ENCODE measurements at places on chromosomes 7 and 10.
A peak's percentile ranks its signal among the peaks of the same experiment; 100 is the strongest.

- DNase-seq: peak; percentile 85
Observed at GRCh38 chr10:1056326-1057105, at the start of gene WDR37. Gene WDR37 (plus strand): TSS chr10:1056385. CDS start chr10:1072156, 15,771 bp downstream.

- no peak for DNase-seq
Observed at GRCh38 chr10:102001435-102002068, 54.4 kb downstream of the ARMH3 start.

- no peak for DNase-seq
Observed at GRCh38 chr7:21983056-21983455, 37.4 kb upstream of the CDCA7L start.

- DNase-seq: no peak
Observed at GRCh38 chr7:133556048-133556447, 303.2 kb downstream of the EXOC4 start.

DNA sequence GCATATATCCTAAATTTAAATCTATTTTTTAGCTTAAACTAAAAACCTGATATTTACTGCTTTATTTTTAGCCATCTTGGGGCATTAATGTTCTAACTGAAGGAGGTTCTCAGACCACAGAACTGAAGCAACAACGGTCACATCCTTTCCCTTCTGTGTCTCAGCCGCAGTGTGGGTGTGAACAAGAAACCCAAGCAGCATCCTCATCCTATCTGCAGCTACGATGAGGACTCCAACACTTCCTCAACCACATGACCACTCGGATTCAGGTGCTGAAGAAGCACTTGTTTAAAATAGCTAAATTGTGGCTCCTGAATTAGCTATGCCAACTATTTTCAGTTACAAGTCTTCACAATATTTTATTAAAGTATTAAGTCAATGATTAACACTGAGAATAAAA, 5.3 kb downstream of the ESYT2 start:
- DNase-seq: no peak

GRCh38 chr7:105199386-105199785, 185.4 kb downstream of the KMT2E start:
- DNase-seq: no peak

- DNase-seq: no peak
Observed at GRCh38 chr7:155652156-155653114, 8.0 kb downstream of the RBM33 start.

GRCh38 chr10:70190581-70190980, 20.3 kb upstream of the SAR1A start:
- DNase-seq: no peak

- no peak for DNase-seq
Observed at GRCh38 chr7:20598459-20599309, 16.8 kb upstream of the ABCB5 start.

- DNase-seq: no peak
Observed at GRCh38 chr10:13909516-13910258, 322.9 kb downstream of the PRPF18 start.

DNA sequence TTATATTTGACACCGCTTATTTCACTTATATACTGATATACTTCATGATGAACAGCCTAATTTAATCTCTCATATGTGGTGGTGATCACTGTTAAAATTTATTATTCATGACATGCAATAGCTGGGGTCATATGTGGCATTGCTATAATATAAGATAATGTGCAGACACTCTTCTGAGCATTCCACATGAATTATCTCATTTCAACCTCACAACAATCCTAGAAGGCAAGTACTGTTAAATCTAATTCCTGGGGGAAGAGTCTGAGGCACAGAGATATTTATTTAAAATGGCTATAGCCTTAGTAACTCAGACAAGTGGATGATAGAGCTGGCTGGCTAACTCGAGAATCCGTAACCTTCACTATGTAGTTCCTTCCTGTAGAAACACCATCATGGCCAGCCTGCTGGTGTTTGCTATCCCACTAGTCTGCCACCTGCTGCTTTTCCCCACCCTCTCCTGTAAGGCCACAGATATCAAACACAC, 46.6 kb upstream of the A1CF start:
- DNase-seq: no peak

GRCh38 chr7:101580596-101580995, 48.5 kb downstream of the MYL10 start:
- DNase-seq: no peak

DNA sequence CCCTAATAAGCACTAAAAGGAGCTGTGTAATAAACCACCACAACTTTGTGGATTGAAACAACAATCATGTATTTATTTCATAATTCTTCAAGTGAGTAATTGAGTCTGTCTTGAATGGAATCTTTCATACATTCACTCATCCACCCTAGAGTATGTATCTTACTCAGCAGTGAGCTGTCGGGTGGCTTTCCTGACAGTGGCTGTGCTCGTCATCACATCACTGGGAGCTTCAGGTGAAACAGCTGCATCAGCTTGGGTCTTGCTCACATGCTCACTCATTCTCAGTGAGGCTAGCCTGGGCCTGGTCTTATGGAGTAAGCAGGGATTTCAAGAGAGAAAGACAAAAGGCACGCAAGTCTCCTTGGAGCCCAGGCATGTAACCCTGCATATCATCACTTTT, 271.4 kb downstream of the POM121L12 start:
- no peak for DNase-seq

DNA sequence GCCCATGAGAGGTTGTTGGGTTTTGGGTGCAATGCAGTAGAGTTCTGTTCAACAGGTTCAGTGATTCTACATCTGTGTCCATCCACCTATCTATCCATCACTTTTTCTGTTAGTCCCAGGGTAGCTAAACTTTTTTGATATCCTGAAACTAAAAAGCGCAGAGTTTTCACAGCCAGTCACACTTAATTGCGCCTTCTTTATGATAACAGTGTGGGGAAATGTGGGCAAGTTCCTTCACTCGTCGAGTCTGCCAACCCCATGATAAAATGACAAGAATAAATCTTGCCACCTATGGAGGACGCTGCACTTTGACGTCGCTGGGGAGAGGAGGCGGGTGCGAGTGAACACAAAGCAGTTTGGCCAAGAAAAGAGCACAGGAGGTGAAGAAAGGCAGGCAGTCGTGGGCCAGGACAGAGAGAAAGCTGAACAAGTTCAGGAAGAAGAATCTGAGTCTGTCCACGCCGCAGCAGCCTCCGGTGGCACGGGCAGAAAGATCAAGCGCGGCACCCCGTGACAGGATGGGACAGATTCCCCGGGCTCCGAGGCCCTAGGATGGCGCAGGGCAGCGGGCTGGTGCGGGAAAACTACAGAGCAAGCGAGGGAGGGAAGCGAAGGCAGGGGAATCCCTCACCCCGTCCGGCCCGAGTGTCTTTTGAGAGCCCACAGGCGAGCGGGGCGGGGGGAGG, 9.2 kb downstream of the SP8 start:
- no peak for DNase-seq

DNA sequence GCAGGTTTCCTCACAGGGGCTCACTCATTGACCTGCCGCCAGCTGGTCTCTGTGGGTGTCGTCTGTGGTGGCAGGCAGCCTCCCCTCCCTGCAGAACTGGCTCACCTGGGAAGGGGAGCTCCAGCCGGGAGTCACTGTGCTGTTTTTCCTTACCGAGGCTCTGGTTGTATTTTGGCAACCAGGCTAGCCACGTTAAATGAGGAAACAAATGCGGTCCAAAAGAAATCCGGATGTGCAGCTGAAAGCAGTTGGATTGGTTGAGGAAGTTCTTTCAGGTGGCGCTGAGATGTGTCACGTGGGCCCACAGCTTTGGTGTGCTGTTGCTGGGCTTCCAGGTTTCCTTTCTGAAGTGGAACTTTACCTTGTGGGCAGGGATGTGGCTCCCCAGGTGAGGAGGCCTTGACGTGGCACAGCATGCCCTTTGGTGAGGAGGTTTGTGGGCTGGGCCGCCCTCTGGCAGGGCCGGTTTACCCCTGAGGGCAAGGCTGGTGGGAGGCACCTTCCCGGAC, 14.2 kb downstream of the MTURN start:
- DNase-seq: no peak

DNA sequence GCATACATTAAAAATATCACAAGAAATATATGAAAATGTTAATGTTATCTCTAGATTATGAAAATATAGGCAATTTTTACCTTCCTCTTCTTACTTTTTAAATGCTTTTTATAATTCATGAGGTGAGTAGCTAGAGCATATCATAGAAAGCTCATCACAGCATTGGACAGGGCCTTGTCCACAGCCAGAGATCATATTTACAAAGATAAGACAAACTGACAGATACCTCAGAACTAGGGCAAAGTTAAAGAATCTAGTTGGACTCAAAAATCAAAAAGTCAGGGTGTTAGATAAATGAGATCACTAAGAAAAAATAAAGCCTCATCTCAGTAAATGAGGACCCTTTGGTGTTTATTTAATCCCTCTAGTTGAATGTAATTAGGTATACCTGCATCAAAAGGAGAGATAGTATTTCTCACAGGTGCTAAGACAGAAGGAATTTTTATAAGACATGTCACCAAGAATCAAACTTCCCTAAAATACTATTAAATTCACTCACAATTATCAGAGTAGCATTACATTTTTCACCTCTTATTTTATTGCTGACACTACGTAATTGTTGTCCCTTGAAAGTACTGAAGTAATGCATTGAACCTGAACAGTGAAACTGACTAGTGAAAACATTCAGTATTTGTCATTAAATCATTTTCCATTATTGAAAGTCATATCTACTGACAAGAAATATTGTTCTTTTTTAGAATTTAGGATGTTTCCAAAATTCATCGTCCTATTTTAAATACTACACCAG, 25.6 kb downstream of the CFAP69 start:
- DNase-seq: no peak

GRCh38 chr10:14727465-14727864, 47.2 kb downstream of the FAM107B start:
- DNase-seq: no peak

DNA sequence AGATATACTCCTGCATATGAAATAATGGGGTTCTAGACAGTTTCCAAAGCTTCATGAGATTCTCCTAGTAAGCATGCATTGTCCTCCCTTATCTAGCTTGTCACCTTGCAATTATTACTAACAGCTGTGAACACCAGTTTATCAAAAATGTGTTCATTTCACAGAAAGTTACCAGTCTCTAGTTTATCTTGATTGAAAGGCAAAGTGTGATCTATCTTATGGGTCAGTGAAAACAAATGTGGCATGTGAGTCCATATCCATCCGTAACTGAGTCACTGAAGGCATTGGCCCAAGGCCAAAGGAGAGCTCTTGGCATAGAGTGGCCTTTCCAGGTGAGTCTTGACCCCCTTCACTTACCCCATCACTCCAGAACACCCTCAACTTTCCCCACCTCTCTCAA, 53.2 kb downstream of the GSAP start:
- no peak for DNase-seq

DNA sequence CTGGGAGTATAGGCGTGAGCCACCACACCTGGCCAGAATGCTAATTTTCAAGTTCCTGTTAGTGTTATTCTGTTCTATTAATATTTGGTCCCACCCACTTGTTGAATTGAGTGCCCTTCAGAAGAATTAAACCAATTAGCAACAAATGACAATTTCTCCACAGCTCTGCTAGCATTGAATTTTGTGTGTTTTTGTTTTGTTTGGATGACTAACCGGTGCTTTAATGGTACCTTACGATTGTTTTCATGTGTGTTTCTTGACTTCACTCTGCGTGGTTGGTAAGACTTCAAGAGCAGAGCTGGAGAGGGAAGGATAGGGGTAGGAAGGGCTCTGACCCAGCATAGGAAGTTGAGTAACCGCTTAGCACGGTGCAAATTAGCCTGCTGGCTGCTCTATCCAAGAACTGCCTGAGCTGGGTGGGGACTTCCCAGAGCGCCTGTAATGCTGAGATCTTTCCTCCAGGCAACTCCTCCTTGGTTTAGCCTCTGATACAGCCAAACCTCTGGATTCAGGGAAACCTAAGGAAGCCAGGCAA, 4.6 kb downstream of the ARPC1B start:
- DNase-seq: peak; percentile 58

- DNase-seq: no peak
Observed at GRCh38 chr7:158731761-158732160, 27.2 kb upstream of the NCAPG2 start.

- no peak for DNase-seq
Observed at GRCh38 chr10:124367414-124367813, 51.3 kb downstream of the OAT start.
